ENCODE measurements at places on chromosomes 16 and 17. TPM values are rescaled to one million over a fixed set of nuclear protein-coding genes. Genes with fewer than 3 reads are reported as not detected.

The KRTAP1-5 gene
- polyA plus RNA-seq, result not detected

The TTLL6 gene
- polyA plus RNA-seq, result 4.2 TPM

The CACNA1H gene
- 6.4 TPM for polyA plus RNA-seq

The SPNS2 gene
- polyA plus RNA-seq, result 75.1 TPM

GRCh38 chr16:74811911-74812310, 37.3 kb upstream of the FA2H start:
- no peak for DNase-seq

- DNase-seq, result no peak
These were observed 43.5 kb downstream of the MAP1LC3B start for GRCh38 chr16:87435372-87436224.

DNA sequence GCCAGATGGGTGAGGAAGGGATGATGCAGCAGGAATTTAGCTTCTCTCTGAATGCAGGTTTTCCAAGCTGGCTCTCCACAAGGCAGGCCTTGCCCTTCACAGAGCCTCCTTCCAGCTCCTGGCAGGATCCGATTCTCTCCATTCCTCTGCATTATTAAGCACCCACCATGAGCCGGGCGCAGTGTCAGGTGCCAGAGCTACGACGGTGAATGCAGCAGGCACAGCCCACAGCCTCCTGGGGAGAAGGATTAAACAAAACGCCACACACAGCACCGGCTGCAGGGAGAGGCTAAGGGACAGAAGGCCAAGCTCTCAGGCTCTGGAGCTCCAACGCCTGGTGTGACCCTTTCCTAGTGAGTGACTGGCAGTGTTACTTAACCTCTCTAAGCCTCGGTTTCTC, 7.1 kb upstream of the MT2A start:
- DNase-seq, result no peak

DNA sequence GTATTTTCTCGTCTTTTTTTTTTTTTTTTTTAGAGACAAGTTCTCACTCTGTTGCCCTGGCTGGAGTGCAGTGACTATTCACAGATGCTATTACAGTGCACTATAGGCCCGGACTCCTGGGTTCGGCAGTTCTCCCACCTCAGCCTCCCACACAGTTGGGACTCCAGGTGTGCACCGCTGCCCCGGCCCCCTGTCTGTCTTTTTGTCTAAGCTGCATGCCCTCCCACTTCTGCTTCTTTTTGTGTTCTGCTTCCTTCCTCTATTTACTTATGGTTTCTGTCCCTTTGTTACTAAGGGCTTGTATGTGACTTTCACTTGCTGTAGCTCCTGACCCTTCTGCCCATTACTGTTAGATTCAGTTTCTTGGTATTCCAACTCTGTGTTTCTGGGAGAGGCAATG, 20.5 kb downstream of the SLC7A6 start:
- DNase-seq, result no peak

- peak; percentile 41 for DNase-seq
These were observed 6.7 kb downstream of the MMP28 start for GRCh38 chr17:35788477-35789368.

- no peak for DNase-seq
These were observed 90.0 kb downstream of the CFDP1 start for GRCh38 chr16:75343286-75343685.

DNA sequence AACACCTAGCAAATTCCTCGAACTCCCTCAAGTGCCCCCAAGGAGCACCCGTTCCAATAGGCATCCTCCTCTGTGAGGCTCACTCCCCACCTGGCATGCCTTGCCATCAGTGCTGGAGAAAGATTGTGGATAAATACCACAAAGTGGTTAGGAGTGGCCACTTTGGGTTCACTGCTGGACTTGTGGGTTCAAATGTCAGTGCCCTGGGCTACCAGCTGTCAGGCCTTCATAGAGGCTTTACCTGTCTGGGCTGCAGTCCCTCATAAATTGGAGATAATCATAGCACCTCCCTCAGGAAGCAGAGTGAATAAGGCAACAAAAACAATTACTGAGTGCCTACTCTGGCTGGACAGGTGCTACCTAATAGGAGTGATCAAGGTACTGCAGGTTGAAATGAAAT, 1.5 kb upstream of the SYT17 start:
- DNase-seq, result no peak
